ENCODE measurements at places on chromosomes 13 and 19.

- no peak for DNase-seq
Observed at GRCh38 chr13:50744116-50744660, 99.3 kb downstream of the DLEU7 start.

GRCh38 chr13:39321574-39321973, 281.4 kb downstream of the LHFPL6 start:
- no peak for DNase-seq

DNA sequence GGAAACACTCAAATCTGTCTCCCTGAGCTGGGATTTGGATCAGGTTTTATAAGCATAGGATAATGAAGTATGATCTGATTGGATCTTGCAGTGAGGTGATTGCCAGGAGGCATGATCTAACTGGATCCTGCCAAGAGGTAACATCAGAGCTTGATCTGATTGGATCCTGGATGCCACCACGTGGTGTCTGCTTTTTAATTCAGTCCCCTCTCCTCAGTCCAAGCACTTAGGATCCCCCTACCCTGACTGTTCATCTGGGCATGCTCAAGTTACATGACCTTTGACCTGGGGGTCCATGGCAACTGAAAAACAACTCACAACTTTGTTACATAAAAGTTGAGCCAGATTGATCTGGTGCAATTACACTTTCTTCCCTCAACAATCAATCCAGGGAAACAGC, 47.5 kb upstream of the LSM14A start:
- DNase-seq: no peak

- no peak for DNase-seq
Observed at GRCh38 chr13:27658546-27658945, 36.9 kb downstream of the POLR1D start.

- peak; percentile 97 for DNase-seq
Observed at GRCh38 chr19:53394974-53395839, at the start of gene ZNF765. Gene ZNF765 (plus strand): TSS chr19:53395149. CDS start chr19:53398016, 2,867 bp downstream.

- no peak for DNase-seq
Observed at GRCh38 chr13:76798037-76798436, 88.2 kb downstream of the KCTD12 start.

DNA sequence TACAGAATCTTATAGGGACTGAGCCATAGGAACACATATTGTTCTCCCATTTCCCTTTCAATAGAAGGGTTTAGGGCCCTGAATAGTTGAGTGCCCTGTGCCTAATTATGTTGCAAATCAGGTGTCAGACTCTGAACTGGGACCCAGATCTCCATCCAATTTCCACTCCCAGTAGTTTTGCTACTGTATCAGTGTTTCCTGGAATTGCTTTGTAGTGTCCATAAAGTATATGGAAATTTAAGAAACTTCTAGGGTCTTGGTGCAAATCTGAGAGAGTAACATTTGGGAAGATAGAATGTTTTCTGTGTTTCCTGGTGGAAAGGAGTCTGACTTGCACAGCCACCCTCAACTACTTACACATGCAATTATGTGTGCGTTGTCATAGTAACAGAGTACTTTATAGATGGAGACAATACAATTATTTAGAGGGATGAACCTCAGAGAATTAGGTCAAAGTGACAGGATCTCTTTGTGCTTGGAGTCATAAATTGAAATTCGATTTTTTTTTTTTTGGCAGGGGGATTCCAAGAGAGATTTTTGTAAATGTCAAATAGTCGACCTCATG, 646 bp upstream of the SLC10A2 start:
- DNase-seq: no peak

DNA sequence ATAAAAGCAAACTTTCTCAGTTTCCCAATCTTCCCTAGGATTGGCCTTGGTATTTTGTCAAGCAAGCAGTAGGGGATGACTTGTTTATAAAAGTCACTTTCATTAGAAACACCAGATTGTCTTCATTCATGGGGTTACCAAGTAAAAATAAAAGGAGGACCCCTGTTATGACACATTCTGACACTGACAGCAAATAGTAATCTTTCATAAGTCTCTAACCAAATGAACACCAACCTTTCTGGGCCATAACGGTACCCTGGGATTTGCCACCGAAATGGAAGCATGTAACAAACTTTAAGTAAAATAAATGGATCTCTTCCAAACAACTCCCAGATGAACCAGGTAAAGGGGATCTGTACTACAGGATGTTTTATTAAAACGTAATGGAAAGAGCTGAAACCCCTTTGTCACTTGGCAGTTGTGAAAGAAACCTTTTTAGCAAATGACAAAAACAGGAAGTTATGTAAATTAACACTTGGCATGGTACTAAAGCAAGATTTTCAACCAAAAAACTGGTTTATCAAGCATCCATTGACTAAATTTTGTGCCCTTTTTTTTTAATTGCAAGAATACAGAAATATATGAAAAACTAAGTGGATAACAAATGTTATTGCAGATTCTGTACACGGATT, 335.6 kb downstream of the RBM26 start:
- DNase-seq: no peak

- DNase-seq: no peak
Observed at GRCh38 chr19:48363500-48363809, 285 bp downstream of the TMEM143 start.

DNA sequence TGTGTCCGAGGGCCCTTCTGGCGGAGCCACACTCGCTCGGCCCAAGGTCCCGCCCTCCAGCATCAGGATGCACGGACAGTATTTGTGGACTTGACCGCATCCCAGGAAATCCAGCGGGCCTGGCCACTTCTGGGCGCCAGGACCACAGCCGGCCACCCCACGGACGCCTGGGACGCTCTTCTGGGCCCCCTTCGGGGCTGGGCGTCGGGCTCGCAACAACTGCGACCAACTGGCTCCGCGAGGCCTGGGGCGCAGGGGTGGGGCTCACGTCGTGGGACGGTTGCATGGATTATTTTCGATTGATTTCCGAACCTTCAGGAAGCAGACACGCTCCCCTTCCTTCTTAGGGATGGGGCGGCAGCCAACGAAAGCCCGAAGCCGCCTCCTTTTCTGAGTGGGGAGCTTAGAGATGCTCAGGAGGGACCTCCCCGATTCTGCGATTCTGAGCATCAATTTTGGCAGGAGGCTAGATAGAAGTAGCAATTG, 521 bp upstream of the NUP58 start:
- no peak for DNase-seq

- no peak for DNase-seq
Observed at GRCh38 chr13:81488021-81488420, 1147.1 kb upstream of the SPRY2 start.

DNA sequence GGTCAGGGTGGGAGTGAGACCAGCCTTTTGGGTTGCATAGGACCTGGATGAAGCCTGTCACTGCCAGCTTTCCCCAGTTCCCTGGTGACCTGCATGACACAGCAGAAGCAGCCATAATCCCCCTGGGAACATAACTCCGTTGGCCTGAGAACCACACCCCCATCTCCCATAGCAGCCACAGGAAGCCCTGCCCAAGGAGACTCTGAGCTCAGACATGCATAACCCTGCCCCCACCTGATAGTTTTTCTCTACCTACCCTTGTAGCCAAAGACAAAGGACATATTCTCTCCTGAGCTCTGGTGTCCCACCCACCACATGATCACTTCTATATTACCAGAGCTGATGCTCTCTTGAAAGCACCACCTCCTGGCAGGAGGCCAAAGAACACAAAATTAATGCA, 413.5 kb upstream of the HTR2A start:
- DNase-seq: no peak

DNA sequence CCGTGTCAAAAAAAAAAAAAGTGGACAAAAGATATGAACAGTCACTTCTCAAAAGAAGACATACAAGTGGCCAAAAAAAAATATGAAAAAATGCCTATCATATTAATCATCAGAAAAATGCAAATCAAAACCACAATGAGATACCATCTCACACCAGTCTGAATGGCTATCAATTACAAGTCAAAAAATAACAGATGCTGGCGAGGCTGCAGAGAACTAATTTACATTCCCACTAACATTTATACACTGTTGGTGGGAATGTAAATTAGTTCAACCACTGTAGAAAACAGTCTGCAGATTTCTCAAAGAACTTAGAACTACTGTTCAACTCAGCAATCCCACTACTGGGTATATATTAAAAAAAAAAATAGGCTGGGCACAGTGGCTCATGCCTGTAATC, 26.5 kb upstream of the FOXO1 start:
- no peak for DNase-seq

- no peak for DNase-seq
Observed at GRCh38 chr13:37118016-37118415, 12.6 kb upstream of the CSNK1A1L start.
